ENCODE measurements at places on chromosomes 1 and 21.

- DNase-seq, result no peak
Measured at GRCh38 chr1:3391711-3392110, 62.8 kb upstream of the ARHGEF16 start.

GRCh38 chr1:1120096-1120495, 4.2 kb upstream of the C1orf159 start:
- DNase-seq, result no peak

DNA sequence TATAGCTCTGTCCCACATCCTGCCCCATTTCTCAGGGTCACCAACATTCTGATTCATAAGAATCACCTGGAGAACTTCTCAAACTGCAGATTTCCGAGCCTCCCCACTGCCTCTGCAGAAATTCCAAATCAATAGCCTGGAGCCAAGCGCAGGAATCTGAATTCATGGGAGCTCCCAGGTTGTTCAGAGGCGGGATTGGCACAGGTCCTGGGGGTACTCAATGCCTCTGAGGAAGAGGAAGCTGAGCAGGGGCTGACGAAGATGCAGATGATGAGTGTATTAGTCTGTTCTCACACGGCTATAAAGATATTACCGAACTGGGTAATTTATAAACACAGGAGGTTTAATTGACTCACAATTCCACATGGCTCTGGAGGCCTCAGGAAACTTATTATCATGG, 455.5 kb downstream of the MATN1 start:
- DNase-seq, result no peak

DNA sequence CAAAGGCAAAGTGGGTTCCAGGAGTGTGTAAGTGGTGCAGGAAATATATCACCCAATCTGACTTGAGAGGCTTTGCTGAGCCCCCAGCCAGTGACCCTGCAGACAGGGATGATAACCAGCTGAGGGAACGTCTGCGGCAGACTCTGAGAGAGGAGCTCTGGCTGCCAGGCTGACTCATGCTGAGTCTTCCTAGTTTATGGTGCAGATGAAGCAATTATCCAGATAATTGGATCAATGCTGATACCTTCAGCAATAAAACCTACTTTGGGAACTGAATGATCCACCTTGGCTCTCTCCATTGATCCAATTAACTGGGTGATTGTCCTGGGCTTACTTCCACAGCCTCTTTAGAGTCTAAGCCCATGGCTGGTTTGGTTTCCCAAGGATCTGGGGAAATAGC, 7.3 kb downstream of the C8B start:
- no peak for DNase-seq

- no peak for DNase-seq
Measured at GRCh38 chr1:229209386-229209785, 61.5 kb upstream of the RAB4A start.

GRCh38 chr1:28927648-28928313, 13.4 kb downstream of the EPB41 start:
- DNase-seq, result peak; percentile 12

DNA sequence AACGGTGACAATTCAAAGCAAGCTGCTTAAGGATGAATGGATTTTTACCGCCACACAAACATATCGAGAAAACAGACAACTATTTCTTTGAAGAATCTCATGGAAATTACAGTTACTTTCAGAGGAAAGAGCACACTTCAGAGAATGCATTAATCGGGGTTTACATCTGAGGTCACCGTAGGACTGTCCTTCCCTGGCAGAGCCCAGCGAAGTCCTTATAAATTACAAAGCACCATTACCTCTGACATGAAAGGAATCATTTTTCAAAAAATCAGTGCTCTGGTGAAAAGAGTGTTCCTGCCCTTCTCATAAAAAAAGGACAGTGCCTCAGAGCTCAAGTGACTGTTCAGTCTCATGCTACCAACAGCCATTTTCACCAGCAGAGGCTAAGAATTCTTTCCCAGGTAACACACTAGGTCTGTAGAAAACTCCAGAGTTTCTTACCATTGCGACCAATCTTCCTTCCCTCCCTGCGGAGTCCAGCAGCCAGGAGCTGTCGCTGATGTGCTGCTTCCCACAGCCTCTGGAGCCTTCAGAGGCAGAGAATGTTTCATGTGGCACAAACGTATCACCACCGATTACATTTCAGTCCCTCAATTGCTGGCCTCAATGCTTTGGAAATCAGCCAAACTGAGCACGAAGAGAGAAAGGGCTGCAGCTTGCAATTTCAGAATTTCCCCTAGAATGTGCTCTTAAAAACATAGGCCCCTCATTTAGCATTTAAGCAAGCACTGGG, 75.4 kb downstream of the PLD5 start:
- DNase-seq, result no peak

DNA sequence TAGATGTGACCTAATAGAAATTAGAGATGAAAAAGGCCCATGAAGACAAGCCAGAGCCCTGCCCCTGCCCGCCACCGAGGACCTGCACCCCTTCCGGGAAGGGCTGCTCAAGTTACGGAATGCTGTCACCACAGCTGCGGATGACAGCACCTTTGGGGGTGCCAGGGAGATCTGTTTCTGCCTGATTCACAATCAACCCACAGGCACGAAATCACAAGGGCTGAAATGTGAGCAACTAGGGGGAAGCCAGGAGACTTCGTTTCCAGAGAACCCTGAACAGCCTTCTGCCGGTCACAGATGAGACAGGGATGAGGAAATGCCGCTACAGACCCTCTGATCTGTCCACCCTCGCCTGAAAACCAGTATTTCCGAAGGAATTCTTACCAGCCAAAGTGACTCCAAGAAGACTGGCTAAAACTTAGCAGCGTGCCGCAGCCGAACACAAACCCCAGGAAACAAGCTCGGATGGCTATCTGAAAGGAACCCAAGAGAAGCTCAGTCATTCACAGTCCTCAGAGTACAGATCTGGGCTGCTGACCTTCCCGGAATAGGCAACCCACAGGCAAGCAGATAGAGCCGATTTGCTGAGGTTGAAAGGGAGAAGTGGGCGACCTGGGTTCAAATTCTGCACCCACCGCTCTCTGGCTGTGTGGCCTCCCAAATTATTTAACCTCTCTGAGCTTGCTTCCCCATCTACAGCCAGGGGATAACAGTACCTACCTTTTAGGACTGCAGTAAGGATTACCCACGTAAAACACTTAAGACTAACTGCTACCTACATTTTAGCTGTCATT, 1.1 kb downstream of the ICMT start:
- DNase-seq, result no peak

GRCh38 chr1:17440074-17440826, 773 bp upstream of the RCC2 start:
- no peak for DNase-seq

DNA sequence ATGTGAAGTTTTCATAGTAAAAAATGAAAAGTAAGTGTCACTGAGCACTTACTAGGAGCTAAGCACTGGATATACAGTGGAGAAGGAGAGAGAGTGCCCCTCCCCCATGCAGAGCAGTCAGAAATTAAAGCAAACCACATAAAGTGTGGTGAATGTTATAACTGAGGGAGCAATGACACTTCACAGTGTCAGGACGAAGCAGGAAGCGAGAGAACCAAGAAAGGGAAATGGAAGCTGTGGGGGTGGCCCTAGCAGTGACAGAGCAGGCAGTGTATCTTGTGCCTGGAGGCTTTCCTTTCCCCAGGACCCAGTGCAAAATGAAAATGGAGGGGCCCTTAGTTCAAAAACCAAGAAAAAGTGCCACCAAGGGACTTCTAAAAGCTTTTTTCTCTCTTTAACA, 21.5 kb upstream of the RCAN3 start:
- peak; percentile 94 for DNase-seq

GRCh38 chr1:15975358-15975804, 520 bp downstream of the ZBTB17 start:
- DNase-seq, result peak; percentile 20

GRCh38 chr1:74343216-74343615, 108.0 kb downstream of the TNNI3K start:
- DNase-seq, result no peak

GRCh38 chr1:85344256-85344694, 67.8 kb upstream of the BCL10 start:
- DNase-seq, result no peak

GRCh38 chr21:39388038-39388810, 39.3 kb upstream of the HMGN1 start:
- peak; percentile 53 for DNase-seq

DNA sequence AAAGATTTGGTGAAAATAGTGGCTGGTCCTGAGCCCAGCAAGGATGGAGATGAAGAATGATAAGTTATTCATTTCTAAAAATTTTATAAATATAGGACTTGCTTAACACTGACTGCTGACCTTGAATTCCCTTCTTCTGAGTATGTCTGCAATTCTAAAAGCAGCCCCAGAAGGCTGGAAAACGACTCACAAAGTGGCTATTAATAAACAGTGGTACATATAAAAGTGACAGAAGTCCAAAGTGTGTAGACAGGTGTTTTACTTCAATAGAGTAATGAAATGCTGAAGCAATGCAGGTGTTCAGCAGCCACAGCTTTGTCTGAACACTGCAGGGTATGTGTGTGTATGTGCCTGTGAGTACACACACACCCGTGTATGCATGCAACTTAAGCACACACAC, 219.0 kb upstream of the NRIP1 start:
- no peak for DNase-seq

DNA sequence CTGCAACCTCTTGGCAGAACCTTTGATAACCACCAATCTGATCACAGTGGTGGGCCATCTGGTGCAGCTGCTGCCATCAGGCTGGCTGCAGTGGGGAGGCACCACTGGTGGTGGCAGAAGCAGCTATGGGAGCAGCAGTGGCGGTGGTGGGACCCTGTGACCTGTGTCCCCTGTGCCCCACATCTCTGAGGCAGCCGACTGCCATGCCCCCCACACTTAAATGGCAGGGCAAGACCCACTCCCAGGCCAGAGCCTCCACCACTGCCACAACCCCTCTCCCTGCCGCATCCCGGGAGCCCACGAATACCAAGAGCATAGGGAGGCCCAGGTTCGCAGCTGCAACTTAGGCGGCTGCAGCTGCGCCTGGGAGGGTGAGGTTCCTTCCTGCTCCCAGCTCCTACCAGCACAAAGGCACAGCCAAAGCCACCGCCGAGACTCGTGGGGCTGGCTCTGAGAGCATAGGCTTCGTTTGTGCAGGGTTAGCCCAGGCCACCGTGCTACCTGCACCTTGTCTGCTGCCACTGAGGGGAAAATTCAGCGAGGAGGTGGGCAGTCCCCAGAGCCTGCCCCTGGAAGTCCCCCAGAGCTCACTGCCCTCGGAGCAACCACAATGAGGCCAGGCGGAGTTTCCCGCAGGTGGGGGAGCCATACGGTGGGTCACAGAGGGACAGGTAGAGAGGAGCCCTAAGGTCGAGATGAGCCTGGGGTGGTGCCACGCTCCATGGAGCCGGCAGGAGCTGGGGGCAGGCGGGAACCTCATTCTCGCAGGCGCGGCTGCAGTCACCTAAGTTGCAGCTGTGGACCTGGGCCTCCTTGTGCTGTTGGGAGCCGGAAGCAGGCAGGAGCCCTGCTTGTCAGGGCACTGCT, 518.7 kb downstream of the RWDD3 start:
- no peak for DNase-seq
